Stimulated activated CD4-positive, alpha-beta T cell treated with anti-CD3 and anti-CD28 coated beads, Interleukin-12 subunit alpha, Interleukin-12 subunit beta, amount 100 ng/mL, for 48 hours (primary cell): ENCODE measurements at places on chromosomes 2 and 18.

- DNase-seq: no peak
Measured at GRCh38 chr2:145022666-145023333, 502.9 kb upstream of the ZEB2 start.

- DNase-seq: no peak
Measured at GRCh38 chr2:86213699-86214502, 14.6 kb downstream of the MRPL35 start.

DNA sequence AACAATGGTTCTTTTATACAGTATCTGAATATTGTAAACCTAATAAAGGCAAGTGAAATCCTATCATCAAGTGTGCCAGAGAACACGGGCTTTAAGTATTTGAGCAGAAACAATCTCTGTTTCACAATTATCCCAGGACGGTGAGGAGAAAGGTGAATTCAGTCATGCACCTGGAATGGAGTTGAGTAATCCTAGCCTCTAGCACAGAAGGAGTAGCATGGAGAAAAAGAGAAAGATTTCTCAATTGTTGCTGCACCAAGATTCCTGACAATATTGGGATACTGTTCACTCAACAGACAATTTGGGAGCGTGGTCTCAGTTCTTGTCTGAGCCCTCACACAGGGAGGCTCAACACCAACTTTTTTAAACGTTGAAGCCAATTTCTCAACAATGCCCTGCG, 510.6 kb downstream of the SOX11 start:
- no peak for DNase-seq

GRCh38 chr2:152693033-152693432, 24.2 kb downstream of the PRPF40A start:
- DNase-seq: no peak

GRCh38 chr2:120732506-120733237, 3.0 kb upstream of the GLI2 start:
- no peak for DNase-seq

- DNase-seq: no peak
Measured at GRCh38 chr2:64999754-65000153, 10.6 kb downstream of the SLC1A4 start.

DNA sequence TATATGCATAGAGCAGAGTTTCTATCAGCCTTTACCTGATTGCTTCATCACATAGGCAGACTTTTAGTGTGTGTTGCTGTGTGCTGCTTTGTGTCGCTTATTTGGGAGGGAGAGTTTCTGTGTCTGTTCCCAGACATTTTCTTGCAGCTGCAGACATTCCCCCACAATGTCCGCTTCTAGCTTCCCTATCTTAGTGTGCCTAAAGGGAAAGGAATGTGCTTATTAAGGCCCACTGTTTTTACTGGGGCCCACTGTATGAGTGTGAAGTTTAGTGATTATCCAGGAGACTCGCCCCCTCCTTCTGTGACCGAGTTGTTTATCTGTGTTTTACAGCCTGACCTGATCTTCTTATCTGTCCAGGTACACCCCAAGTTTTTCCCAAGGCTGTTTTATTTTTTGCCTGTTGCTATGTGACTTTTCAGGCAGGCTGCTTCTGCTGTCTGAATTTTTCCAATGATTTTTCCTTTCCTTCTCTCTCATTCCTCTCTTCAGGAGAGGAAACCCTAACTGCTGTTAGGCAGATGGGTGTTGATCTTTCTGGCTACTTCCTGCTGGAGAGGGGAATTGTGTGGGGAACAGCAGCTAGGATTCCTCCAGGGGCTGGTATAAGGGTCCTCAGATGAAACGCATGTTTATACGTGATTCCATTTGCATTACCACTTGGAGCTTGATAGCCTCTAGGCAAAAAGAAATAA, 47.6 kb downstream of the STK17B start:
- DNase-seq: no peak

DNA sequence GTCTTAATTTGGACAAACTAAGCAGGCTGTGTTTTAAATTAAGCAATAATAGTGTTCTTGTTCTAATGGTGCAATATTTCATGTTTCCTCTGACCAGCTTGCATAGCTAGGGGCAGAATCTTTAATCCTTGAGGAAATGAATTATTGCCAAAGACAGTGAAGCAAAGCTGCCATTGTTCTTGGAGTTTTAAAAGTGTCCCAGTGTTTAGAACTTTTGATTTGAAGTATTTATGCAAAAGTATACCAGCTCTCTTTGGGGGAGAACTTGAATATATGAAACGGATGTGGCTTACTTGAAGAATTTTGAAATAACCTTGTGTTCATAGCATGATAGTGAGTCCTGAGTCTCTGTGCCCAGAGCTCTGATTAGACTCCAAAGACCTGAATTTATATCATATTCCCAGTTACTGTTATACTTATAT, 33.4 kb downstream of the ITGA6 start:
- no peak for DNase-seq

DNA sequence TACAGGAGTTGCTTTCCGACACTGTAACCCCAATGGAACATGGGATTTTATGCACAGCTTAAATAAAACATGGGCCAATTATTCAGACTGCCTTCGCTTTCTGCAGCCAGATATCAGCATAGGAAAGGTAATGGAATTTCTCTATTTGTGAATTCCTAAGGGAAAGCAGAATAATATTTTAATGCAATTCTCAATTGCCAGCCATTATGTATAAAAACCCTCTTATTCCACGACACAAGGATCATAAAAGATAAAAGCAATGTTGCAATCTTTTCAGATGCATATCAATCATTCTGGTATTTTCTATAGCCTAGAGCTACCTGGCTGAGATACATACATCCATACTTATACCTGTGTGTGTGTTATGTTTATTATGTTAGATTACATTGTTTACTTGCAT, 31.2 kb downstream of the PTH2R start:
- DNase-seq: no peak

DNA sequence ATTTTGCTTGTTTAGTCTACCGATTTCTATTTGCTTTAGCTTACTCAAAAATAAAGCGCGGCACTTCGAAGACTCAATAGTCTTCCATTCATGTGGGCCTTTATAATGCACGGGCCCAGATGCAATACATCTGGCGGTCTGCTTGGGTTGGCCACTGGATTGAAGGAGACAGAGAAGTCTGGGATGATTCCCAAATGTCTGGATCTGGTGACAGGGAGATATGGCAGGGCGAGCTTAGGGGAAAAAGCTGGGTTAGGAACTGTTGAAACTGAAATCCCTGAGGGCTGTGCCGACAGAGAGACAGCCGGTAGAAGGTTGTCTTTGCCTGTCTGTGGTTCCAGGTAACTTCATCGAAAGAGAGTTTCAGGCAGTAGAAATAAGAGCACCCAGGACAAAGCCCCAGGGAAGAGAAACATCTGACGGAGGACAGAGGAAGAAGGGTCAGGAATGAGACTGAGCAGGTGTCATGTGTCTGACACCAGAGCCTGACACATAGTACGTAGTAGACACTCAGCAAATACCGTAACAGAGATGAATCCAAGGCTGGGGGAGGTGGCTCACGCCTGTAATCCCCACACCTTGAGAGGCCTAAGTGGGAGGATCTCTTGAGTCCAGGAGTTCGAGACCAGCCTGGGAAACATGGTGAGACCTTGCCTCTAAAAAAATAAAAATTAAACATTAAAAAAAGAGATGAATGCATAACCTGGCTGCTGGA, 13.6 kb downstream of the CLUL1 start:
- no peak for DNase-seq

- DNase-seq: no peak
Measured at GRCh38 chr2:182103526-182103925, 117.9 kb downstream of the PPP1R1C start.
